H1 (cell line): ENCODE measurements at places on chromosomes 7 and 10. TPM values are rescaled to one million over a fixed set of nuclear protein-coding genes. Genes with fewer than 3 reads are reported as not detected.

FOXL3 gene
- not detected in 2 replicates for total RNA-seq

TSPAN33 gene
- 47.1 TPM in 2 replicates for total RNA-seq

FAM25G gene
- total RNA-seq, result not detected in 2 replicates

TMEM254 gene
- total RNA-seq, result 26.4 and 26.9 TPM in 2 replicates

ITGA8 gene
- total RNA-seq, result not detected in 2 replicates

KIF11 gene
- total RNA-seq, result 58.7 and 59.2 TPM in 2 replicates

CFTR gene
- 1.2 and 1.7 TPM in 2 replicates for total RNA-seq

ZNF467 gene
- total RNA-seq, result 0.40 and 0.50 TPM in 2 replicates

MARVELD1 gene
- total RNA-seq, result 33.1 and 37.3 TPM in 2 replicates

MACC1 gene
- 17.1 and 17.2 TPM in 2 replicates for total RNA-seq

R3HCC1L gene
- total RNA-seq, result 13.9 and 16.6 TPM in 2 replicates

GHRHR gene
- 6.1 and 6.5 TPM in 2 replicates for total RNA-seq

CDHR3 gene
- total RNA-seq, result 5.9 and 6.4 TPM in 2 replicates

SUMF2 gene
- total RNA-seq, result 59.2 and 61.9 TPM in 2 replicates

RARRES2 gene
- total RNA-seq, result 254 and 264 TPM in 2 replicates

MORN4 gene
- 10.6 and 13.6 TPM in 2 replicates for total RNA-seq

ZKSCAN5 gene
- 12.9 and 13.5 TPM in 2 replicates for total RNA-seq

PDK4 gene
- 0.23 and 0.26 TPM in 2 replicates for total RNA-seq

DEPP1 gene
- total RNA-seq, result 0.67 and 0.80 TPM in 2 replicates

TRIL gene
- 5.5 and 5.8 TPM in 2 replicates for total RNA-seq

HSPA12A gene
- 4.8 and 6.9 TPM in 2 replicates for total RNA-seq

LRIT1 gene
- total RNA-seq, result not detected in 2 replicates

WDFY4 gene
- total RNA-seq, result not detected in 2 replicates

PNLIP gene
- not detected in 2 replicates for total RNA-seq

SP8 gene
- total RNA-seq, result 10.6 and 12.0 TPM in 2 replicates

PDE6C gene
- total RNA-seq, result not detected in 2 replicates

CTAGE4 gene
- 9.8 and 10.3 TPM in 2 replicates for total RNA-seq

ADIRF gene
- not detected in 2 replicates for total RNA-seq

CRPPA gene
- total RNA-seq, result 0.39 and 0.71 TPM in 2 replicates

ZNF862 gene
- total RNA-seq, result 2.5 and 3.9 TPM in 2 replicates

ICA1 gene
- total RNA-seq, result 36.9 and 37.1 TPM in 2 replicates

CLRN3 gene
- total RNA-seq, result not detected in 2 replicates

C7orf33 gene
- total RNA-seq, result not detected in 2 replicates

FAM107B gene
- 26.2 and 28.1 TPM in 2 replicates for total RNA-seq

CASD1 gene
- total RNA-seq, result 17.8 and 18.8 TPM in 2 replicates

C10orf105 gene
- 0.48 and 0.73 TPM in 2 replicates for total RNA-seq

HOGA1 gene
- 0.28 and 0.29 TPM in 2 replicates for total RNA-seq

CASP7 gene
- total RNA-seq, result 4.1 and 5.0 TPM in 2 replicates

CLCN1 gene
- 0.33 and 0.41 TPM in 2 replicates for total RNA-seq

FAM25A gene
- not detected in 2 replicates for total RNA-seq

UPK3B gene
- 18.4 and 20.6 TPM in 2 replicates for total RNA-seq

RBP4 gene
- 0.31 and 0.97 TPM in 2 replicates for total RNA-seq

PTPN20 gene
- total RNA-seq, result not detected in 2 replicates

TMEM209 gene
- total RNA-seq, result 25.6 and 28.5 TPM in 2 replicates

KLF14 gene
- not detected in 2 replicates for total RNA-seq

H2BK1 gene
- total RNA-seq, result not detected in 2 replicates
